ENCODE measurements at places on chromosomes 1 and 21.
A peak's percentile ranks its signal among the peaks of the same experiment; 100 is the strongest.

DNA sequence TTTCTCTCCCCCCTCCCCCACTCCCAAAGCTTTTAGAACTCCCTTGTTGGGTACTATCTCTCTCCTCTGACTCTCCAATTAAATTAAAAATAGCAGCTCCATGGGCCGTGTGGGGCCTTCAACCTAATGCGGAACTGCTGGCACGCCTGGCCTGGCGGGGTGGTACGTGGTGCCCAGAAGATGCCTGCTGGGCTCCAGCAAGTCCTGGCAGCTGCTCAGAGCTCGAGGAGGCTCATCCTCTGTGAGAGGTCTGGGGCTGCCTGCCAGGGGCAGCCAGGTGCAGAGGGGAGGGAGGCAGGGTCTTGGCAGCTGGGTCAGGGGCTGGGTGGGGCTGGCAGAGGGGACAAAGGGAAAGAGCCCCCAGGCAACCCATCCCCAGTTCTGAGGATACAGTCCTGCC is 74.4 kb downstream of the ACTL8 start:
- DNase-seq, result no peak

DNA sequence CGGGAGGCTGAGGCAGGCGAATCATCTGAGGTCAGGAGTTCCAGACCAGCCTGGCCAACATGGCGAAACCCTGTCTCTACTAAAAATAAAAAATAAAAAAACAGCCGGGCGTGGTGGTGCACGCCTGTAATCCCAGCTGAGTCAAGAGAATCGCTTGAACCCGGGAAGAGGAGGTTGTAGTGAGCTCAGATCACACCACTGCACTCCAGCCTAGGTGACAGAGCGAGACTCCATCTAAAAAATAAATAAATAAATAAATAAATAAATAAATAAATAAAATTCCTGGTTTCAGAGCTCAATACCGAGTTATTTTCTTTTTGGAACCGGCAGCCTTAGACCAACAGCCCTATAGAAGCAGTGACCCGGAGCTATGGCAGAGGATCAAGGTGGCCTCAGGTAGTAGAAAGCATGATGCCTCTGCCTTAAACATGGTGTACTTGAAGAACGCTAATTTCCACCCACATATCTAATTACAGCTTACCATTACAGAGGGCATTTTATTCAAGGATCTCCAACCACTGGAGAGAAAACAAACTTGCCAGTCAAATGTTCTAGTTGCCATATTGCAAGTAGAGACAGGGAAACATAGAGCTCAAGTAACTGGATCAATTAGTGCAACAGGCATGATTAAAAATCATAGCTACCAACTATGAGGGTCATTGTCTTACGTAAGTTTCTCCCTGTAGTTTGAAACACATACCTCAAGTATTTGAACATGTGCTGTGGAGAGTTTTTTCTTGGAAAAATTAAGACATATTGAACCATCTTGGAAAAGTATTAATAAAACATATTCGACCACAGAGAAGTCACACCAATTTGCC is 2.0 kb upstream of the ENAH start:
- DNase-seq, result no peak

GRCh38 chr1:33255347-33256220 is 708 bp upstream of the ZNF362 start:
- DNase-seq, result peak; percentile 29

DNA sequence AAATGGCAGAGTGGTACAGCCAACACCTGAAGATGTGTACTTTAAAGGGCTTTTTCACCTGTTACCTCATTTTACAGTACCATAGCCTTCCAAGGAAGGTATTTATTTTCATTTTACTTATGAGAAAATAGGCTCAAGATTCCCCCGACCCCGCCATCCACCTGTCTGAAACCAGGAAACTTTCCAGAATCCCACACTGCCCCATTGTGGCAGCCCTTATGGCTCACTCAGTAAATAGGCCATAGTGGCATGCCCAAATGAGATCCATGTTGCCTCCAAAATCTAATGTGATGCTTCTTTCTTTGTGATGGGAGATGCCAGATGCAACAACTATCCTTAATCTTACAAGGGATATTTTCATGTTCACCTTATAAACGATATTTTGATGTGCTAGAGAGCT is 97.8 kb downstream of the EBNA1BP2 start:
- no peak for DNase-seq

GRCh38 chr1:104726917-104727316 is 977.2 kb downstream of the AMY1C start:
- DNase-seq, result no peak

DNA sequence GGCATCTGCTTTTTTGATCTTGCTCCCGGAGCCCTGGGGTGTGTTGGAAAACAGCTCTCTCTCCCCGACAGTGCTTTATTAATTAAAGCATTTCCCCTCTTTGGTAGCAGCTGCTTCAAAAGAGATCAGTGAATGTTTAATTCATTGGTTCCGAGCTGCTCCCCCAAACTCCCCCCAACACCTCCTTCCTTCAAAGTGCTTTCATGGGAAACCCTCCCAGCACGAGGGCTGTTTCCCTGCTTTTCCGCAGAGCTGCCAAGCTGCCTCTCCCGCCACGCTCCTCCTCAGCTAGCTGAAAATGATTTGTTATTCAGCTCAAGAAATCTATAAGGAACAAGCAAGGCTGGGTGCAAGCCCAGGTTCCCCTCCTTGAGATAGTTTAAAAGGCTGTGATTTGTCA is 40.0 kb upstream of the DISP3 start:
- DNase-seq, result no peak

DNA sequence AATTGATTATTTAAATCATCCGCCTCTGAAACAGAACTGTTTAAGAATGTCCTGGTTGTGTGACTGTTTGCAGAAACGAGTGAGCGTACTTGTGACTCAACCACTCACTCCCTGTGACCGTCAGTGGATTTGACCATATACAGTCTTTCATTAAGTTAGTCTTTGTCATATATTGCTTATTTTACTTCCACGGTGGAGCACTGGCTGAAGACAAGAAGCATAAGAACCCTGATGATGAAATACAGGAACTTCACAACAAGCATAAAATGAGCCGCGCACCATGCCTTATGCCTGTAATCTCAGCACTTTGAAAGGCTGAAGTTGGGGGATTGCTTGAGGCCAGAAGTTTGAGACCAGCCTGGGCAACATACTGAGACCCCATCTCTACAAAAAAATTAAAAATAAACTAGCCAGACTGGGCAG is 194.0 kb downstream of the TOMM20 start:
- no peak for DNase-seq

Data from activated CD4-positive, alpha-beta T cell treated with anti-CD3 and anti-CD28 coated beads for 4 hours (primary cell).